Retinal pigment epithelial cell (primary cell): ENCODE measurements at places on chromosomes 6 and 20.
A peak's percentile ranks its signal among the peaks of the same experiment; 100 is the strongest.

DNA sequence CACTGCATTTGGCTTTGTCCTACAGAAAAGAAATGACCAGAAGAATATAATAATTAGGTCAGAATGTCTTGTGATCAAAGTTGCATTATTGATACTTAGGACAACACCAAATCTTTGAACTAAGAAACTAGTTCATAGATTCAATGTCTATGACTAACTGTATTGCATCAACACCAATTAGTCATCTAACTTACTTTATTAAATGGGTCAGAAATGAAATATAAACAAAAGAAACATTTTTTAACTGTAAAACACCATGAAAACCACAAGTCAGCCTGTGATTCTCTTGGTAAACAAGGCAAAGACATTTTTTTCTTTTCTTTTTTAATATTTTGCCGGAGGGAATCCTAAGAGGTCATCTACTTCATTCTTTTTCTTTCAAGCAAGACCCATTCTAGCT lies 114.1 kb upstream of the HDDC2 start:
- DNase-seq, result no peak

DNA sequence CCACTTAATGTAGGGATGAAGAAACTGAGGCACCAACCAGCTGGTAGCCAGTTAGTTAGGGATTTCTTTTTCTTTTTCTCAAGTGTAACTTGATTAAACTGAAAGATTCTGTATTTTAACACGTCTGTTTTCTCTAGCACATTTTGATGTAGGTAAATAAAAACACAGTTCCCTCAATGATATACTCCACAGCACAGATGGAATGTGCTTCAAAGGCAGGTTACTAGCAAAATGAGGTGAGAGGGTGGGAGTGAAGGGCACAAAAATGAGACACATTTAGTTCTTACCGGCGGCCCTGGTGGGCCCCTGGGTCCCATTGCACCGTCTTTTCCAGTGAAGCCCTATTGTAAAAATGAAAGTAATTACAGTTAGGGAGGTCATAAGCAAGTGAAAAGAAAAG lies 108.9 kb downstream of the COL12A1 start:
- DNase-seq, result no peak

- DNase-seq, result peak; percentile 32
Measured at GRCh38 chr6:170152989-170153388, 137.9 kb downstream of the DLL1 start.

DNA sequence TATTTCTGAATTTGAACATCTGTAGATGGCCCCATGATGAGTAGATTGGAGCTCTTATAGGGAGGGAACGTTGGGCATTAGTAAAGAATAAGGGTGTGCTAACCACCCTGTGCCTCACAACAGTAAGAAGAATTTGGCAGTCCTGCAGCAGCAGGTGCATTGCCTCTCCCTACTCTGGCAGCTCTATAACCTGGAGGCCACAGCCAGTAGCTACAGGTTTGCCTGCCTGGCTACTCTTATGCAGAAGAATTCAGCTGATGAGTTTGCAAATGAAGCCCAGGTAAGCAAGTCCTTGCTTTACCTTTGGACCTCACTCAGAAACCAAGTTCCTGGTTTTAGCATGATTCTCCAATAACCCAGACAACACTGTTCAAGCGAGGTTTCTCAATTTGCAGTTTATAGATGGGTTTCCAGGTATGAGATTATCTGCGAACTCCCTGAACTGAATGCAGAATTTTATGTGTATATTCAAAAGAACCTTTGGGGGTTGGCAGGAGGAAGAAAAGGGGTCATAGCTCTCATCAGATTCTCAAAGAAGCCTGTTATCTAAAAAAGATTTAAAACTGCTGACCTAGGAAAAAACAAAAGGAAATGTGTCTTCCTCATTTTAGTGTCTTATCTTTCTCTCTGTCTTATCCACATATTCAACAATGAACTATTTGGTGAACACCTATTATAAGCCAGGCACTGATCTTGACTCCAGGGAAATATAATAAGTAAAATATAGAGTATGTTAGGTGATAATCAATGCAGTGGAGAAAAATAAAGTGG lies 18.9 kb downstream of the TREML1 start:
- no peak for DNase-seq

GRCh38 chr6:31114970-31115849 lies 610 bp downstream of the PSORS1C1 start:
- no peak for DNase-seq

GRCh38 chr6:165173484-165173883 lies 135.9 kb downstream of the C6orf118 start:
- no peak for DNase-seq

- peak; percentile 28 for DNase-seq
Measured at GRCh38 chr6:24796616-24797290, 2.0 kb downstream of the ARMH2 start.

- no peak for DNase-seq
Measured at GRCh38 chr6:85561750-85562357, 31.8 kb downstream of the SNX14 start.

GRCh38 chr6:46704562-46704961 lies 16.9 kb downstream of the TDRD6 start:
- peak; percentile 22 for DNase-seq

GRCh38 chr20:60403105-60403741 lies 445.0 kb downstream of the CDH26 start:
- peak; percentile 45 for DNase-seq

- DNase-seq, result no peak
Measured at GRCh38 chr20:62120990-62121775, 1.1 kb upstream of the LSM14B start.

- peak; percentile 88 for DNase-seq
Measured at GRCh38 chr6:13303668-13304017, 24.7 kb downstream of the TBC1D7 start.

DNA sequence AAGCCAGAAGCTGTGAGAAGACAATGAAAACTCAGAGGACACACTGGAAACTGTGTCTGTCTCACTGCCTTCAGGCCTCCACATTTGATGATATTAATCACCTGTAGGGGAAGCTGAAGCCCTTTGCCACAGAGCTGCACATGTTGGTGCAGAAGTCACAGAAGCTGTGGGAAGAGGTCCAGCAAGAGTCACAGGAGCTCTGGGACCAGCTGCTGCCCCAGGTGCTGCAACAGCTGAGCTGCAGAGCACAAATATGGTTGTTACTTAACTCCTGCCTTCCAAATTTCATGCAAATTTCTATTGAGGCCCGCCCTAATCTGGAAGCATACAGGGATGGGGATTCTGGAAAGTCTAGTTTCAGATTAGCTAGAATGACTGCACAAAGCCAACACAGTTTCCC lies 169.3 kb downstream of the OGFRL1 start:
- no peak for DNase-seq

DNA sequence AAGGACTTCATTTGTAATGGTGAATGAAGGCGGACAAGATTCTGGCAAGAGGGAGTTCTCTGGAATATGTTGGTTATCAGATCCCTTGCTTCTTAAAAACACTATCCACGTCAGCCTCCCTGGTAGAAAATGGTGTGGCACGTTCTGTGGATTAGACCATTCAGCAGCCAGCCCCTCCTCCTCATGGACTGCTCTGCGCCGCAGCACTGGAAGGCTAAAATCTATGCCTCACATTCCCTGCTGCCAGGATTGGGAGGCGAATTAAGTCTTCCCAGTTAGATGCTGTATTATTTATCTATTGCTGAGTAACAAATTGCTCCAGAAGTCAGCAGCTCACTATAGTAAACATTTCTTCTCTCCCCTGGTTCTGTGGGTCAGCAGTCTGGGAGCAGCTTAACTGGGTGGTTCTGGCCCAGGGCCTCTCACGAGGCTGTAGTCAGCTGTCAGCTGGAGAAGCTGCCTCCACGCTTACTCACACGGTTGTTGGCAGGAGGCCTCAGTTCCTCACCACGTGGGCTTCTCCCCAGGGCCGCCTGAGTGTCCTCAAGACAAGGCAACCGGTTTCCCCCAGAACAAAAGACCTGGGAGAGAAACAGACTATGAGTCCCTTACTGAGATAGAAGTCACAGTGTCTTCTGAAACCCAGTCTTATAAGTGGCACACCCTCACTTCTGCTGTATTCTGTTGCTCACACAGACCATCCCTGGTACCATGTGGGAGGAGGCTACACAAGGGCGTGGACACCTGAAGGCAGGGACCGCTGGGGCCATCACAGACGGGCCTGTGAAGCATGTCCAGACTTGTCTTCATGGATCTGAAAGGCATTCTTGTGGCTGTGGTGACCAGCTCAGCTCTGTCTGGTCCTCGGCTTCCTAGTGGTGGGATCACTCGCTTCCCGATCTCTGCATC lies 101.0 kb downstream of the NRN1 start:
- peak; percentile 50 for DNase-seq

DNA sequence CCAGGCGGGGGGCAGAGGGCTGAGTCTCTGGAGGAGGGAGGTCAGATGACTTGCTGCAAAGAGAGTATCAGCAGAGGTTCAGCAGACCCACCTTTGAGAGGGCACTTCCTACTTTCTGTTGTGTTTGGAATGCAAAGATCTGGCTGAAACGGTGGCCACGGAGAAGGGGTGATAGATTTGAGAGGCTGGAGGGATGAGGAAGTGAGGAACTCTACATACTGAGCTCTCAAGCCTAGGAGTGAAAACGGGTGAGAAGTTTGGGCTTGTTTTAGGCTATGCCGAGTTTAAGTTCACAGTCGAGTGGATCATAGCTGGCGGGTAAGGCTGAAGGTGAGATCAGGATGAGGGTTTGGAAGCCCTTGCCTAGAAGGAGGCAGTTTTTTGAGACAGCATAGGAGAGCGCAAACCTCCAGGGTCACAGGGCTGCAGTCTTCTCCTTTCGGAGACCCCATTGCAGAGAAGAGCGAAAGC lies 477 bp upstream of the ITPA start:
- no peak for DNase-seq

- DNase-seq, result no peak
Measured at GRCh38 chr6:6810727-6811126, 222.2 kb downstream of the LY86 start.

DNA sequence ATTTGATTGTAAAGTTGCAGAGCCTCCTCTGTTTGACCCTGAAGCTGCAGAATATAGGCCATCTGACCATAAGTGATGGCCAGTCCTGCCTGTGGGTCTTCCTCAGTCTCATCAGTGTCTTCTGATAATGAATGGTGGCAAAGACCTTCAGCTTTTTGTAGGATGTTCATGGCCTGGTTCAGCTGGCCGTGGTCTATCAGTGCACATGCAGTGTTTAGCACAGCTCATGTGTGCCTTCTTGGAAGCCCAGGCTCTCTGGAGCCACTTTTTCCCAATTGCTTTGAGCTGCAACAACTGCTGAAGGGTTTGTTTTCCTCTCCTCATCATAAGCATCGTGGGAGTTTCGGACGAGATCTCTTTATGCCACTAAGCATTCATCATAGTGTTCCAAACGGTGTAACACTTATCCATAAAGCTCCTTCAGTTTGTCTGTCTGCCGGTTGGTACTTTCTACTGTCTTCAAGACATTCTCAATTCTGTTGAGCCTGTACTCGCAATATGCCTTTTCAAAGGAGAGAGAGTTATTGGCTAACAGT lies 70.1 kb upstream of the TULP4 start:
- DNase-seq, result no peak

DNA sequence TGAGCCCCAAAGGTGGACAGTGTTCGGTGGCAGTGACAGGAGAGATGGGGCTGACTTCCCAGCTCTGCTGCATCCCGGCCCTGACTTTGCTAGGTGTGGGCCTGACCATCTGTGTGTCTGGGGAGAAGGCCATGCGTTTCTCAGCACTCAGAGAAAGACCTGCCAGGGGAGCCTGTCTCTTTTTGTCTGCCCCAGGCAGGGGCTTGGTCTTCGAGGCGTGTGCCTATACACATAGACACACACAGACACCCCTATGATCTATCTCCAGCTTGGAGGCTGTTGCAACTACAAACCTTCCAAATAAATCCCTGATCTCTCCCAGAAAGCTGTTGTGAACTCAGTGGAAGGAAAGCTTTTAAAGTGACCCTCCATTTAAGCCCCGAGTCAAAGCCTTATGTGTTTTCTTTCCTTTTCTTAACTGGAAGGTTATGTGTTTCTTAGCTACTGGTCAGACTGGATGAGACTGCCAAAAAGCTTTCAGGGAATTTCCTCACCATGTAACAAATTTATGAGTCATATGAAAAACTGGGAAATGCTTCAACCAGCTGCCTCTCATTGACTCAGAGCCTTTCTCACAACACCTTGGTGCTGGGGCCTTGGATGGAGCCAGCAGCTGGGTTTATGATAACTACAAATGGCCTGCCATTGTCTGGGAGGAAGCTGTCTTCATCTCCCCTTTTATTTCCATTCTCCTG lies 102.6 kb downstream of the CDC5L start:
- peak; percentile 87 for DNase-seq

DNA sequence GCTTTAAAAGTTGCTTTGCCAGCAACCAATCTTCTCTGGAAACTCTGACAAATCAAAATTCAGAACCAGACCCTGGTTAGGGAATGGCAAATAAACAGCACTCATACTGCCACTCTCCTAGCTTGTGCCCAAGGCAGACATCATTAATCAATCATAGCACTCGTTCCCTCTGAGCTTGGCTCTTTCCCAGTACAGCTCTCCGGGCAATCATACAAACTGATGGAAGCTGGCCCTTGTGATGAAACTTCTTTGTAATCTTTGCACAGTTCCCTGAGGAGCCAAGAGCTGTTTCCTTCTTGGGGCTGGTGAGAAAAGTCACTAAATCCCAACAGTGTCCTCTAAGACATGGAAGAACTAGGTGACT lies 34.7 kb downstream of the KIAA1755 start:
- no peak for DNase-seq

DNA sequence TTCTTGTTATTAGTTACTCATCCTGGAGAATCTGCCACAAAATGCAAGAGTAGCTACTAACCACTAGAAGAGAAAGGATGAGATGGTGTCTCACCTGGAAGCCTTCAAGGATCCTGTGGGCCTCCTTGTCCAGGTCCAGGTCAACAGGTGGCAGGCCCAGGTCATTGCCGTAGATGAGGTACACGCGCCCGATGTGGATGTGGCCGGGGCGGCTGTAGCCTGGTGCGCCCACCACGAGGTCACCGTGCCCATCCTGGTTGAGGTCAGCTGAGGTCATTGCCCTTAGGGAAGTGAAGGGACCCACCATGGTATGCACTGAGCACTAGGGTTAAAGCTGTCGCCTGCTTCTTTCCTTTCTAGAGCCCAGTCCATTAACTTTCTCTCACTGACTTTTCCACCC lies 35.5 kb downstream of the GPLD1 start:
- DNase-seq, result no peak

DNA sequence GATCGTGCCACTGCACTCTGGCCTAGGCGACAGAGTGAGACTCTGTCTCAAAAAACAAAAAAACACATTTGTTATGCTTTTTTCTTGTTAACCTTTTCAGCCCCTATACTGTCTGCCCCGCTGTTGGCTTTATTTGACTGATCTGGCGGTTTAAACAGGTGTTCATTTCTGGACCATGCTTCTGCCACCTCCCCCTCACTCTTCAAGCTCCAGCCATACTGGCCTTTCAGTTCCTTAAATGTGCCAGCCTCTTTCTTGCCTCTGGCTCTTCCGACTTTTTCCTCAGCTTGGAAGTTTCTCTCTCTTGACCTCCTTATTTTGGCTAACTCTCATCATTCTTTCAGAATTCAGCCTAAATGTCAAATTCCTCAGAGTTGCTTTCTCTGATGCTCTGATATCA lies 35.2 kb upstream of the TXLNB start:
- no peak for DNase-seq

DNA sequence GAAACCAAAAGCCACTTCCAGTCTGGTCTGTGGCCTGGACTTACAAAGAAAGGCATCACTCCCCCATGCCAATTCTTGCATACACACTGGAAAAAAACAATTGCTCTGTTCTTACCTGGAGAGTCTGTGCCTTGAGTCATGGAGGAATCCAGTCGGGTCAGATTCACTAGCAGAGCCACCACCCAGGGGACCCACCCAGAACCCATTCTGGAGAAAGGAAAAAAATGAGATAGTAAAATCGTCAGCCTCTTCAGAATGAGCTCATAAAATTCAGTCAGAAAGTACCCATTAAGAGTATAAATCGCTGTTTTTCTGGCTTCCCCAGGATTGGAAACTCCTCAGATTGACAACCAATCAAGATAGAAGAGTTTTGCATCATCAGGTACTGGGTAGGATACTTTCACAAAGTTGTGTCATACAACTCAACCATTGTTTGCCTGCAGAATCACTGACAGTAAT lies at the start of gene HLA-DOB:
Gene HLA-DOB, minus strand, starts transcription at position 257 of the 459 bp plus-strand sequence. Its CDS starts 51 bp downstream, at position 206.
- no peak for DNase-seq
